ENCODE measurements at places on chromosomes 1 and 21. TPM values are rescaled to one million over a fixed set of nuclear protein-coding genes. Genes with fewer than 3 reads are reported as not detected.

DNA sequence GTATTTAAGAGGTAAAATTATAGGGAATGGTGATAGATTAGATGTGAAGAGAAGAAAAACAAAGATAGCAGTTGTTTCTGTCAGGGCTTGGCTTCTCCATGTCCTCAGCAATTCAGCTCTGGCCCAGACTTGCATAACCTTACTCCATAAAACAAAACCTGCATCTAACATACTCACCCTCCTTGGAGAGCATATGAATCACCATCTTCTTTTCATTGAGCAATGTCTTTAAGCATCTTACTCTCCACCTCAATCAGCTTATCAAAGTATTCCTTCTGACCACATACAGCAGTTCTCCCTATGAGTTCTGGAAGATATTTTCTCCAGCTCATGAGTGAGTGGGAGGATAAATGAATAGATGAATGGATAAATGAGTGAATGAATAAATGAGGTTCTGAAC is 49.0 kb downstream of the RAB3B start:
- no peak for DNase-seq

DNA sequence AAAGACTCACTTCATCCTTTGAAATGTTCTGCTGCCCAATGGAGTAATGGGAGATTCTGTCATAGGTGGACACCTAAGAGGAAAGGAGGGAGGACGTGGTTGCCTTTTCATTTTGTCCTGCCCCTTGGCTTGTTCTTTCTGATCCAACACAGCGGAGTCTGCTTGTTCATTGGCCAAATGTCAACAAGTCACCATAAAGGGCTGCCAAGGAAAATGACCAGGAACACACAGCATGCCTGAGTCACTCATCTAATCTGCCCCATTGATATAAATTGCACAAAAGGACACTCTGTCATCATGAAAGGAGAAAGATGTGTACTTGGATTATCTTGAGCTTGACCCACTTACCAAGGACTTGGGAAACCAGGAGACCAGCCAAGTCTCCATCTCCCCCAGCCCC is 422.9 kb downstream of the SETD4 start:
- no peak for DNase-seq

GRCh38 chr1:4089421-4090175 is 189.5 kb upstream of the C1orf174 start:
- peak; percentile 59 for DNase-seq

DNA sequence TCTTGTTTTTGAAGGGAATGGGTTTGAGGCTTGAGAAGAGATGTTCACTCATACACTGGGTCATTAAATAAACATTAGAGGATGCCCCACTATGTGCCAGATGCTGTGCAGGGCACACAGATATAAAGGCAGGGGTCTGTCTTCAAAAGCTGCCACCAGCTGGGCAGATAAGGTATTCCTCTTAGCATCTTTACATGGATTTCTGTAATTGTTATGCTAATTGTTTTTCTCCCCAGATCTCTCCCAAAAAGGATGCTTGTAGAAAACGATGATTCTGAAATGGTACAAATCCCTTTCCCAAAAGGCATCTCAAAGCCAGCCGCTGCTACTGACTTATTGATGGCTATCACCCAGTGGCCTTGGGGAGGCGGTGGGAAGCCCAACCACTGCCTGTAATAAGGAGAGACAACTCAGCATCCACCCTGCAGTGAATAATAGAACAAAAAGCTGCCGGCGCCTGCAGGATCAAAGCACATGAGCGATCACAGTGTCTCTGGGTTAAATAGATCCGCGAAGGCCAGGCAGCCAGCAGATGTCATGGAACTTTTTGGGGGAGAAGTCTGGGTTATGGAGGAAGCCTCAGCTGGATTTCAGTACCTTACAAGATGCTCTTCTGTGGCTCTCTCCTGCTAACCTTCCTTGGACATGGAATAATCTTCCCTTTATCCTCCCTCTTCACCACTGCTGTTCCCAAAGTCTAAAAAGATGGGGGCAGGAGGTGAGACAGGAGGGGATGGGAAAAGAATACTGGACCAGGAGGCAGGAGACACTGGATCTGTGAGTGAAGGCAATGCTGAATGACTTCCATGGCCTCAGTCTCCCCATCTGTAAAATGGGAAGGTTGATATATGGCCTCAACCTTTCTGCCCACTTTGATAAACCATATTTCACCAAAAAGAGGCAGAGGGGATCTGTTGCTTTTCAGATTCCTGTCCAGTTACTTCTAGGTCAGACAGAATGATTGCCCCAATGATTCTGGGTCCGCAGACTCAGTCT is 54.8 kb upstream of the CD34 start:
- no peak for DNase-seq

- peak; percentile 63 for DNase-seq
These were observed 23.0 kb downstream of the LRRC8B start for GRCh38 chr1:89547563-89548116.

DNA sequence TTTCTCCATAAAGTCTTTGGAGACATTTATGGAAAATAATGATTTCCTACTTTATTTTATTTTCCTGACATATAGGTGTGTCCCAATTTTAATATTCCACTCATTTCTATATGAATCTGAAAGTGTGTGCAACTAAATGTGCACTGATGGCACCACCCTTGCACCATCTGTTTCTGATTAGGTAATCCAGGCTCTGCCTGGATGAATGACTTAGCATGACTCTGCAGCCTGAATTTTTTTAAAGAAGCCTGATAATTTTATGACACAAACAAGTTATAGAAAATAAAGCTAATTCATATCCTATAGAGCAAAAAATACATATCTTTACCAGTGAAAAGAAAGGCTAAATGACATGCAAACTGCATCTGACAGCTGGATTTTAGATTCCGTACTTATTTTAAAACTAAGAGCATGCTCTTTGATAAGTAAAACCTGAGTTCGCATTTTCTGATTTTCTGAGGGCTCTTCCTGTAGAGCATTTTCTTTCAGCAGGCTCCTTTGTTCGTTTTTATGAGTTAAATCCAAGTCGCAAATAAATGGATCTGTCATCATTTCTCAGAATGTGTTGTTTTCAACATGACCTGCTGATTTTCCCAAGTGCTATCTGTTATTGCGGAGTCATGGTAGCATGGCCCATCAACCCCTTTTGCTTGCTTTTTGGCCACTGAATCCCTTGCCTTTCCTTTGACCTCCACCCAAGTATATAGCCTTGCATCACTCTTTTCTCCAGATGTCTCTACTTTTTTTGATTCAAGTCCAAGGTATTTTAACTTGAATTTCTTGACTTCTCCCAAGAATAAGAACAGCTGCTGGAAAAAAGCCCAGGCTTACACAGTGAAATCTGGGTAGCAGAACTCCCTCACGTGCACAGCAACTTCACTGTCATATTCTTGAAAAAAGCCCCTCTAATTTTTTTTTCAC is 52.8 kb upstream of the LYPLAL1 start:
- DNase-seq: peak; percentile 66

DNA sequence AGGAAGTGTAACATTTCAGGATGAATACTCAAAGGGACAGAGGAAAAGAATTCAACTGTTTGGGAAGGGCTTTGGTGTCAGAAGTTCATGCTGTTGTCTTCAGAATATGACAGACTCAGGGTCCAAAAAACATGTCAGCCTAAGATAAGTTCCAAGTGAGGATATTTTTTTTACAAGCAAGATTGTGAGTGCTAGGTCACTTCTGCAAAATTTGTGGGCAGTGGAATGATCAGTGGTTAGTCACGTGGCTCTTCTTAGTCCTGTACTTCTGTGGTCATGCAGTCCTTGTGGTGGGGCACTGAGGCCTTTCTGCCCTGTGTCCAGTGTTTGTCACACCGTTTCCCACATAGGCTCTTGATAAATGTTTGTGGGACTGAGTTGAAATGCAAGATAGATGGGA is 5.2 kb downstream of the RGL1 start:
- DNase-seq: no peak

DNA sequence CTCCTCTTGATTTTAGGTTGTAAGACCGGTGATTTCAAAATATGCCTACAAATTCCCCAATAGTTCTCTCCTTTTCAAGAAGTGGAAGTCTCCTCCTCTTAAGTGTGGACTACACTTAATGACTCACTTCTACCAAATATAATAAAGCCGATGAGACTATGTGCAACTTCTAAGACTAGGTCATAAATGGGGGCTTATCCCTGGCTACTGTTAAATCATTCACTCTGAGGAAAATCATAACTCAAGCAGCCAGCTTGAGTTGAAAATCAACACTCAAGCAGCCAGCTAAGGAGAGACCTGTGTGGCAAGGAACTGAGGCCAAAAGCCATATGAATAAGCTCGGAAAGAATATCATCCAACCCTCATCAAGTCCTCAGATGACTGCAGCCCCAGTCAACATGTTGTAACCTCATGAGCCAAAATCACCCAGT is 49.6 kb upstream of the PSMG1 start:
- no peak for DNase-seq

DNA sequence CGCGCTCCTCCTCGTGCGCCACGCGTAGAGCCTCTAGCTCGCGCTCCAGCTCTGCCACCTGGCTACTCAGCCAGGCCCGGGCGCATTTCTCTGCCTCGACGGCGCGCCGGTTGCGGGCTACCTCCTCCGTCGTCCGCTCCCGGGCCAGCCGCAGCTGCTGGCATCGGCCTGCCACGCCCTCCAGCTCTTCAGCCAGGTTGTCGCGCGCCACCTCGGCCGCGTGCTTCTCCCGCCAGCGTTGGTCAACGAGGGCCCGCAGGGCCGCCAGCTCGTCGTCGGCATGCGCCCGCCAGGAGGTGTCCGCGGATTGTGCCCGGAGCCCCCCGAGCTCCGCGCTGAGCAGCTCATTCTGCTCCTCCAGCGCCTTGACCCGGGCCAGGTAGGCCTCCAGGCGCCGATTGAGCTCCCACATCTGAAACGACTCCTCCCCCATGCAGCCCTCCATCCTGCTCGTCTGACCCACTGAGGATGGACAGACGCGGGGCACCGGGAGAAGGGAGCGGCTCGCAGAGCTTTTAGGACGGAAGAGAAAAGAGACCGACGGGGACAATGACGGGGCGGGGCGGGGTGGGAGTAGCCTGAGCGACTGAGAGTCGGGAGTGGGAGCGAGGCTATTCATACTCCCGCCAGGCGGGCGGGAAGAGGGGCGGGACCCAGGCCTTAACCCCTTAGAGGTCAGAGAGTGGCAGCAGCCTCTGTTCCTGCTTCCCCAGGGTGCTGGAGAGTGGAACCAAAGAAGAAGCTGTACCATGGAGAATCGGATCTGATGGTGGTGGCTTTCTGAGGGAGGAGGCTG is at the start of gene NES:
Gene NES (minus strand): TSS at position 588 of the 796 bp plus-strand sequence. CDS start 143 bp downstream, at position 445.
- DNase-seq: no peak

The GLIS1 gene
- total RNA-seq: 1.5 TPM

The NEGR1 gene
- 9.9 TPM for total RNA-seq

The SPATA46 gene
- not detected for total RNA-seq
